ENCODE measurements at places on chromosomes 2 and 18.

DNA sequence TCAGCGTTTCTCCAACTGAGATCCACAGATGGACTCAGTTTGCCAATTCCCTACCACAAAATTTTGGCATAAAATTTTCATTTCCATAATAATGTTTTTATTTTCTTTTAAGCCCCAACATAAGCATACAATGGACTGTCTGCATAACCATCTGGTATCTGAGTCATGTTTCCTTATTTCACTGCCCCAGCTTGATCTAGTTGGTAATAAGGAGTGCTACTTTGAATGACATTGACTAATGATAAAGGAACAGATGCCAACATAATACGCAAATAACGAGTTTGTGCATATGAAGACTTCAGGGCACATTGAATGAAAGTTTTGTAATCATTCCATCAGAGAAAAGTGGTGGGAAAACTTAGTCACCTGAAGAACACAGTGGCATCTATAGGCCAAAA is 8.8 kb upstream of the MBD2 start:
- peak; percentile 15 for DNase-seq

DNA sequence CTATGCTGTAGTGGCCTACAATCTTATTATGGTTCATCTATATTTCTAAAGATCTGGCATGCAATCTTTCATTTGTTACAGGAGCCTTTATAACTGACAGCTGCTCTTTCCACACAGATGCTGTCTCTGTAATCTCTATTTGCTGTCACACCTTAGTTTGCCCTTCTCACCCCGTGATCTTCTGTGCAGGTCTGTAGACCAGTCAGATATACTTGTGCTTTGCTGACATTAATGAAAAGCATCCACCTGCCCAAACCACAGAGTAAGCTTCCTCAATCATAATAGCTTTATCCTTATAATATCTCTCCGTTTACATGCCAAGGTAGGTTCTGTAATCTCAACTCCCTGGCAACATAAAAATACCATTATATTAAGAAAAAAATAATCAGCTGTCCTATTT is 122.4 kb downstream of the GRB14 start:
- DNase-seq: no peak

DNA sequence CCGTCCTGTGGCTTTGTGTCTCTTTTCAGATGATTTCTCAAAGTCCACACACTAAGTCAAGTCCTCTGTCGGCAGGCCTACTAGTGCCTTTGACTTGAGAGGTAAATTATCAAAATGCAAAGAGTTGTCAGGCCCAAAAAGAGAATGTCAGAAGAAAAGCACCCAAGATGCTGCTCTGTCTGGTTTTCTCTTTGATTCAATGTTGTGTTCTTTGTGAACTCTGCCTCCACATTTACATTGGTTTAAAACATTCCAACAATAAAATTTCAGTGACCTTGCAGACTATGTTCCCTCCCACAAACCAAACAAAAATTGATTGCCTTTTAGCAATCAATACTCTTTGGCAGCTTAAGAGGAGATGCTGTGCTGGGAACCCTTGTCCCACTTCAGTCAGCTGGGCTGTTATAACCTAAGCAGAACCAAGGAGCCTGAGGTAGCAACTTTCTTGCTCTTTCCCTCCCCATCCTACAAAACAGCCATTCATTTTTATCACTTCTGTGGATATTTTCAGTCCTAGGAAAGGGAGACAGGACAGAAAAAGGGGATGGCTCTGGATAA is 19.6 kb upstream of the SATB2 start:
- DNase-seq: no peak

DNA sequence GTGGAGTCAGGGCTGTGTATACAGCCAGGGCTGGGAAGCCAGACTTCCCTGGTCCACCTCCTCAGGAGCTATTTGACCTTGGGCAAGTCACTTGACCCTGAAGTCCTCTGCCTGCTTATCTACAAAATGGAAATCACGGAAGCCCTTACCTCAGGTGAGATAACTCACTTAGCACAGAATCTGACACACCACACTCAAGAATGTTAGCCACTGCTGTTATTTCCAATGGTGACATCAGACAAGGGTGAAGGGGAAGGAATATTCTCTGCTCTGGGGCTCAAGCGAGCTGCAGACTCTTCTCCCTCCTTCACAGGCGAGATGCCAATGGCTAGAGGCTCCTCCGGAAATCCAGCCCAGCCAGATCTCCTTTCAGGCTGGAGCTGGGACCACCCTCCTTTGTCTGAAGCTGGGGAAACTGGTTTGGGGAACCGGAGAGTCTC is 189.6 kb downstream of the HAUS1 start:
- peak; percentile 23 for DNase-seq

DNA sequence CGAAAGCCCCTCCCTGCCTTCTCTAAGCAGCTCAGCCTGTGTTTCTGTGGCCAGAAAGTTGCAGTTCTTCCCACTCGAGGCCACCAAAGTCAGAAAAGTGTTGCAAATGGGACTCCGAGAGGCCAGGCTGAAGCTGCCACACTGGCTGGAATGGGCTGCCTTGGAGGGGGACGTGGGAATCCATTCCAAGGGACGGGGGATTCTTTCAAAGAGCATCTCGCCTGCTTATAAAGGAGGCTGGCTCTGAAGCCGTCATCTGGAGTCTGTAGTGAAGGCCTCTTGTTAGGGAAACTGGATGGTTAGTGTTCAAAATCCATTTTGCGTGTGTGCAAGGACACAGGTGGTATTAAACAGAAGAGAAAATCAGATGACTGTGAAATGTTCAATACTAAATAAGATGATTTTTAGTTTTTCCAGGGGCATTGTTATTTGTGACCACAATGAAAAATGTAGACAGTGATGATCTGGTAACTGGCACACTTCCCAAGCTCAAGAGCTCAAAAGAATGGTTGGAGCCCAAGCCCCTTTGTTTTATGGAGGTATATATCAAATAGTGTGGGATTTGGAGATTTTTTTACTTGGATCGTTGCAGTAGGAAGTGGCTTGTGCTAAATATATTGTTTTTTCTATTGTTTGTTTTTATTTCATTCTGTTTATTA is 782 bp downstream of the FAM228B start:
- DNase-seq: peak; percentile 33

DNA sequence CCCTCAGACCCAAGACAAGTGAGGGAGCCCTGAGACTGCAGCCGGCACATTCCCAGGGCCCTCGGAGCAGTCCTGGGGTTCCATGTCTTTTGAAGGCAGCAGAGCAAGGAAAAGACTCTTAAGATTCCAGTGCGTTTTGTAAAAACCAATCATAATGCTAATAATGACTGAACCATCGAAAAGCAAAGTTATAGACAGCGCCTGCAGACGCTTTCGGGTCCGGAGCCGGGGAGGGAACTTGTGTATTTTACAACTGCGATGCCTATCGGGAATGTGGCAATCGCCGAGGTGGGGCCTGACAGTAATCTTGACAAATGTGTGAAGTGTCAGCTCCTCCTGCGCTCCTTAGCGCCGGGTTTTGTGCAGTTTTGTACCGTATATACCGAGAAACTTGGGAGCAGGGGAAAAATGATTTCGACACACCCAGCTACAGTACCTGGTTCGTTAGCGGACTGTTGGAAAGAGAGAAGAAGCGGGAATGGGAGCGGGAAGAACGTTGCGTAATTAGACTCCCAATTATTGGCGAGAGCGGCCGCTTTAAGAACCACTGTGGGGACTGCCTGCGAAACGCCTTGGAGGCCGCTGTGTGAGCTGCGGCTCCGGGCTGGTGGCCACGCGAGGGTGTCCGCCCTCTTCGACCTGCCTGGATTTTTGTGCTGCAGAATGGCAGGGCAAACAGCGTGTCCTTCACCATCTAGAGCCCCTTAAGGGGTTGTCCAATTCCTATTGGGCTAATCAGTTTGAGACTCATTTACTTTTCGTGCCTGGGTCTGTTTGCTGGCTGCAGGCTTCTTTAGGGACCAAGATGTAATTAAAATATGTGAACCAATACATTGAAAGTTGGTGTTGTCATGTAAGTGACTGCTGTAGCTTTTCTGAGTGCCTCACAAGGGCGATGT is 2.4 kb downstream of the EPAS1 start:
- DNase-seq: peak; percentile 81

GRCh38 chr2:241851325-241852115 is 7.2 kb downstream of the PDCD1 start:
- no peak for DNase-seq

DNA sequence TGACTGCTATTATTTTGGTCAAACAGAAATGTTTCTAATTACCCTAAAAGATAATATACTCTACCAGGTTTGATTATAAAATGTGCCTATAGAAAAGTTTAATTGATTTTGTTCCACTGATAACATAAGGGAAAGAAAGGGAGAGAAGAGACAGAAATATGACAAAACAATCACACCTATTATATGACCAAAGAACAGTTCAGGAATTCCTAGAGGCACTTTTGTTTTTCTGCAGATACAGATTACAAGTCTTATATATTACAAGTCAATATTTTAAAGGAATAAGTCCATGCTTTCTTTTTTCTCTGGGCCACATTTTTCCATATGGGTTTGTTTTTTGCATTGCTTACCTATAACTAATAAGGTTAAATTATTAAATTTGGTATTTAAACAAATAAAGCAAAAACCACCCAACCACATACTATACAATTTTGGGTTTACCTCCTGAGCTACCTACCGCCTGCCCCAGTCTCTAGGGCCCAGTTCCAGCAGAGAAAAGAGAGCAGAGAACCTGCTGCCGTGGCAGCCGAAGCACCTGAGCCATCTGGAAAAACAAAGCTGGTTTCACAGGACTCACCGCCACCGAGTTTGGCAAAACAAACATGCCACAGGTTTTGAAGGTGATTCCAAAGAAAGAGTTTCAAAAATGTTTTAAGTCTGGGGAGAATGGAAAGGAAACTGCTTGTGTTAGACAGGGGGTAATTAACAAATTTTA is 92.1 kb downstream of the DYM start:
- no peak for DNase-seq

- DNase-seq: no peak
Observed at GRCh38 chr18:31553800-31554199, 37.9 kb upstream of the TTR start.

- no peak for DNase-seq
Observed at GRCh38 chr2:128028668-128029054, 802 bp upstream of the SAP130 start.

GRCh38 chr2:134836986-134837385 is 1.4 kb upstream of the ACMSD start:
- DNase-seq: peak; percentile 85

DNA sequence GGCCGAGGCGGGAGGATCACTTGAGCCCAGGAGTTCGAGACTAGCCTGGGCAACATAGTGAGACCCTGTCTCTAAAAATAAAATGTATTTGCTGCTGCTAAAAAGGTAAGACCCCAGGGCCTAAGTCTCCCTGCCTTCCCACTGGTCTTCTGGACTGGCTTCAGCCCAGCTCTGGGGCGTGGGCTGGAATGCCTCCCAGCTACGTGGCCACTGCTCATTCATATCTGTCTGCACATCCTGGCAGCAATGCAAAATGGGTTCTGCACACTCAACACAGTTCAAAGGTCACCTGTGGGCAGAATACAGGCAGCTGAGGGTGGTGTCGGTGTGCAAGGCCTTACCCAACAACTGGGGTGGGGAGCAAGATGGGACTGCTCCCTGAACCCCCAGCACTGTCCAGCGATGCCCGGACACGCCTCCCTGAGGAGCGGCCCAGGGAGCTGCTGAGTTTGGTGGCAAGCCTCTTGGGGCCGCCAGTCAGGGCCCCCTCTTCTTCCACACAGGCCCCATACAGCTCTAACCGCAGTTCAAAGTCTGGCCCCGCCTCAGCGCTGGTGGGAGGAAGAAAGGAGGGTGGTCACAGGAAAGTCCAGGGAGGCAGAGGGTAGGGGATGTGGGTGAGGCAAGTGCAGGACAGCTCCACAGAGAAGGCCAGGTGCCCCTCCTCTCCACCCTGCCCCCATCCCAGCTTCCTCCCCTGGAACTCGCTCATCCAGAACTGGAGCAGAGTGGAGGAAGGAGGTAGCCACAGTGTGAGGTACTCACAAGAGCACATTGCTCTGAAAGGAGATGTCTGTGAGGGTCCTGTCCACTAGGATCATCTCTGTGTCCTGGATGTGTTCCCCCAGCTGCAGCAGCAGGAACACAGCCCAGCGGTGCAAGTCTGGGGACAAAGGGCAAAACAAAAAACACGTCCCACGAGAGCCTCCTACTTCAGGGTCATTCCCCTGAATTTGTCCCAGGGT is 8.2 kb downstream of the WDR54 start:
- DNase-seq: no peak

DNA sequence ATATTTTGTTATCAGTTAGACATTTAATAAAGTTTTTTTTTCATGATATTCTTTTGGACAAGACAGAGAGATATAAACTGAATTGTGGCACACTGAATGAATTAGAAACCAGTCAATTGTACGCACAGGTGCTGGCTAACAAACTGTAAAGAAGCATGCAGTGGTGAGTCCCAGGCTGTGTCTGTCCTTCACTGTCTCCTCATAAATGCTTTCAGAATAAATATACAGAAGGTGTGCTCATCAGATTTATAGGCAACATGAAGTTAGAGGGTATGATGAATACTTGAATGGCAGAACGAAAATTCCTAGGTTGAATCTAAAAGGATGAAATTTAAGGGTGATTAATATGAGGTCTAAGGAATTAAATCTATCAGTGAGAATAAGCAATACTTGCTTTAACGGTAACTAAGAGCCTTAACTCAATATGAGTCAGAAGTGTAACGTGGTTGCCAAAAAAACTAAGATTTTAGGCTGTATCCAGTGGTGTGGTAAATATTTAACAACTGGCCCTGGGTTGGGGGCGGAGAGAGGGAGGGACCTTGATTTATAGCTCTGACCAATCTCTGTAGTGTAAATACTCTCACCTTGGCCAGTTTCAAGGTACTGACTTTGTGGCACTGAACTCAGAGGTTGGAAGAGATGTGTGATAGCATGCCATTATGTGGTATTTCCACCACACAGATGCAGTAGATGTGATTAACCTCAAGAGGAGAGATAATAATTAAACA is 41.9 kb upstream of the AAK1 start:
- no peak for DNase-seq

GRCh38 chr2:112290648-112291047 is 15.3 kb downstream of the ZC3H6 start:
- DNase-seq: no peak

- DNase-seq: no peak
Observed at GRCh38 chr18:78965260-78965659, 14.4 kb upstream of the SALL3 start.

GRCh38 chr18:32998285-32998684 is 225.5 kb upstream of the KLHL14 start:
- no peak for DNase-seq

- peak; percentile 48 for DNase-seq
Observed at GRCh38 chr2:143482316-143482715, 353.1 kb downstream of the ARHGAP15 start.

Data from AG10803 (cell line).